ENCODE measurements at places on chromosomes 7 and 10.

- DNase-seq: no peak
Observed at GRCh38 chr10:69572159-69573055, 815 bp downstream of the NEUROG3 start.

DNA sequence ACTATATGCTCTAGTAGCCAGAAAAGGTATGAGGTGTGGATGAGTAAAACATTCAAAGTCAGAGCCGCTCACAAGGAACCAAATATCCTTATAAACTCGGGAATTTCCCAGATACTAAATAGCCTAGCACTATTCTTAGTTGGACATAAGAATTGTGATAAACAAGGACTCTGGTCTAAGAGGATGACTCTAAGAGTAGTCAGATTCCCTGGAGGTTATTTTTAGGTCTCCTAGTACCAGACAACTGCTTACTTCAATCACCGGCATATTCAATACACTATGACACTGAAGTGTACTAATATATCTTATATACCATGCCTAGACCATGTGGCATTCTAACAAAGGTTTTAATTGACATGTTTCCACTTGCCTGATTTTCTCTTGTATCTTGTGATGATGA, 56.5 kb downstream of the LMBR1 start:
- no peak for DNase-seq

GRCh38 chr7:18504965-18505364, 9.4 kb downstream of the HDAC9 start:
- DNase-seq: no peak

DNA sequence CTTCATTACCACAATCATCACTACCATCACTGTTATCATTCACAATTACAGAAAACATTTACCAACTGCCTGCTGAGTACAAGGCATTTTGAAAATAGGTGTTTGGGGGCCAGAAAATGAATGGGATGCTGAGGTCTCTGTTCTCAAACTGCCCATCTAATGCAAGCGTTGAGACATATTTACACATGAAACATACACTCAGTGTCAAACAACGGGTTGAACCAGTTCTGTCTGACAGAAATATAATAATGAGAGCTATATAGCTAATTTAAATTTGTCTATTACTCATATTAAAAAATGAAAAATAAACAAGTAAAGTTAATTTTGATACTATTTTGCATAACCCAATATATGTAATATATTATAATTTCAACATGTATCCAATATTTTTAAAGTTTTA, 303.1 kb downstream of the KCNMA1 start:
- DNase-seq: no peak

- DNase-seq: no peak
Observed at GRCh38 chr10:6200734-6201515, 1.8 kb upstream of the PFKFB3 start.

- DNase-seq: no peak
Observed at GRCh38 chr10:33808475-33808874, 474.0 kb upstream of the NRP1 start.

- DNase-seq: no peak
Observed at GRCh38 chr10:31315453-31315852, 3.6 kb upstream of the ZEB1 start.

GRCh38 chr10:88104223-88104622, 240.8 kb downstream of the PTEN start:
- DNase-seq: no peak

GRCh38 chr10:6274040-6274439, 71.3 kb downstream of the PFKFB3 start:
- no peak for DNase-seq

GRCh38 chr7:32879460-32879859, 12.1 kb downstream of the KBTBD2 start:
- DNase-seq: no peak

GRCh38 chr10:29317027-29317420, 28.2 kb downstream of the LYZL1 start:
- DNase-seq: no peak

DNA sequence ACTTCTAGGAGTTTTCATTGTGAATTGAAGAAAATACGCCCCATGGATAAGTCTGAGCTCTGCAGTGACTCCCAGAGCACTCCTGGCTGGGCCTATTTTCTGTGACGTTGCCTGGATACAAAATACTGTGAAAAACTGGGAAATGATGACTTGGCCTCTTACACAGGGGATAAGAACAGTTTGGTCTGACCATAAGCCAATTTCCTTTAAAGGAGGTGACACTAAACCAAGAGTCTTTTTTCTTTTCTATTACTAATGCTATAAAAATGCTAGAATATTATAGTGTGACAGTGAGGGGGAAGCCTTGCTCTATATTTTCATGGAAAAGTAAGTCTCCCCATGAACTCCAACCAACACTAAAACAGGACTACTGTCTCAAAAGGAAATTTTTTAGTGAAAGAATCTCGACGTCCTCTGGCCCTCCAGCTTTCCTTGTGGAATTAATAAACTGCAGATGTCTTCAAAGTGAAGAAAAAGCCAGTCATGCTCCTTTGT, 45.5 kb downstream of the MYOF start:
- DNase-seq: no peak

DNA sequence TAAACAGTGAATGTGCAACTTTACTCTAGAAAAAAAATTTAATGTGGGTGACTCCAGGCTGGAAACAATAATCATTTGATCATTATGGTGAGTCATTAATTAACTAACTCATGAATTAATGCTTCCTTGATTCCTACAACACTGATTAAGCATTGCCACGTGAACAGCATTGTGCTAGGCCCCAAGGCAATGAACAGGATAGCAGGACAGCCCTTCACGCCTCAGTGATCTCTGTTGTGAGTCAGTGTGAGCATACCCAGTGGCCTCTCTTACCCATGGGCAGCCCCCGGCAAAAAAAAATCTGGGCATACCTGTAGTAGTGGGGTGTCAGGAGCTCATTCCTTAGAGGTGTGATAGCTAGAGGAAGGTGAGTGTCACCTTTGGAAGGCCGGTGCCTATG, 76.0 kb downstream of the DENND2A start:
- DNase-seq: no peak

DNA sequence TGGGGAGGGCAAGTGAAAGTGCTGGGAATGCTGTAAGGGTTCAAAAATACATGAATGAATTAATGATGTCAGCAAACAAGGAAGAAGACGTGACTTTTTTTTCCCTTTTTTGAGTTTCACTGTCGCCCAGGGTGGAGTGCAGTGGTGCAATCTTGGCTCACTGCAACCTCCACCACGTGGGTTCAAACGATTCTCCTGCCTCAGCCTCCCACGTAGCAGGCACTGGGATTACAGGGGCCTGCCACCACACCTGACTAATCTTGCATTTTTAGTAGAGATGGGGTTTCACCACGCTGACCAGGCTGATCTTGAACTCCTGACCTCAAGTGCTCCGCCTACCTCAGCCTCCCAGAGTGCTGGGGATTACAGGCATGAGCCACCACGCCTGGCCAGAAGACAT, 30.0 kb downstream of the DENND10 start:
- no peak for DNase-seq

DNA sequence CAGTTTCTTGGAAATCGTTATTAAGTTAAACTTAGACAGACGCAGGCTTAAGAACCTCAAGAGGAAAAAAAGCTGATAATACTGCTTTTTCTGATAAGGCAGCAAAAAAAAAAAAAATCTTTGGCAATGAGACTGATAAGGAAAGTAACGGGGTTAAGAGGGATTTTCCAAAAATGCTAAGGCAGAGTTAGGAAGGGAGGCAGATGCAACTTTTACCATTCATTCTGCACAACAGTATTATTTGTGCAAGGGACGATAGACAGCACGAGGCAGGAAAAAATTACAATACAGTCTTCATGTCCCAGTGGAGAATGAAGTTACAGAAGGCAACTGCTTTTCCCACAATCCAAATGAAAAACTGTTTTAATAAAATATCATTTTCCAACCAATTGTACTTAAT, 194.0 kb downstream of the DOCK4 start:
- no peak for DNase-seq

DNA sequence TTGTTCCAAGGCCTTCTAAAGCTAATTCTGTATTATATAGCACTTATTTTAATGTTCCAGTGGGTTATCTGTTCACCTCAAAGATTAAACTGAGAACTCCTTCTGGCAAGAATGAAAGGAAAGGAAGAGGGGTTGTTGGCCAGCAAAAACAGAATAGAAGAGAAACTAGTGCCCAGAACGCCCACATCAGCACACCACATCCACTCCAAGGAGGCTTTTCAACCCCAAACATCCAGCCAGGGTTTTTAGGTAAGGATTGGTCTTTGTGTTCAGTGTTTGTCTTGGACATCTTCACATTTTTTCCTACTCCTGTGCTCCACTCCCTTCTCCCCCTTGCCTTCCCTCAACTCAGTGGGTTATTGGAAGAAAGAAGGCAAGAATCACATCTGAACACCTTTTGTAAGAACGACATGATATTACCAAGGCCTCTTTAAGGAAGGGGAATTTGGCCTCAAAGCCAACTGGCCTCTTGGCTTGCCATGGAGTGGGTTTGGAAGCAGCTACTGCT, 55.8 kb downstream of the BICC1 start:
- DNase-seq: no peak

GRCh38 chr10:78330884-78331283, 297.2 kb downstream of the RPS24 start:
- DNase-seq: no peak

All from stimulated activated CD4-positive, alpha-beta T cell treated with anti-CD3 and anti-CD28 coated beads, Interleukin-1b, Interleukin-23, amount 100 ng/mL, for 1 hour (primary cell).